ENCODE measurements at places on chromosomes 5 and 9. TPM values are rescaled to one million over a fixed set of nuclear protein-coding genes. Genes with fewer than 3 reads are reported as not detected.

DBH gene
- total RNA-seq = not detected

FBLL1 gene
- total RNA-seq = not detected

DAP gene
- total RNA-seq = 34.6 TPM

ZNF608 gene
- 6.7 TPM for total RNA-seq

IL13 gene
- not detected for total RNA-seq

IL5 gene
- not detected for total RNA-seq

OLFM1 gene
- total RNA-seq = 4.9 TPM

VAV2 gene
- total RNA-seq = 9.1 TPM

SPINK7 gene
- total RNA-seq = 138 TPM

MOB3B gene
- total RNA-seq = 3.7 TPM

GPR150 gene
- not detected for total RNA-seq

PCDHB10 gene
- 0.80 TPM for total RNA-seq

INSL4 gene
- total RNA-seq = not detected

LCN1 gene
- total RNA-seq = not detected

HMGXB3 gene
- total RNA-seq = 13.4 TPM

PCDHGA9 gene
- total RNA-seq = 3.1 TPM

CLTA gene
- total RNA-seq = 169 TPM

SLC36A3 gene
- total RNA-seq = not detected

FUT7 gene
- 0.12 TPM for total RNA-seq

CXCL14 gene
- 179 TPM for total RNA-seq

SURF1 gene
- 25.4 TPM for total RNA-seq

ANKRA2 gene
- total RNA-seq = 12.9 TPM

PCDHGC3 gene
- total RNA-seq = 38.8 TPM

GDA gene
- total RNA-seq = 0.52 TPM
